SK-N-DZ (cell line): ENCODE measurements at places on chromosomes 4 and X.

DNA sequence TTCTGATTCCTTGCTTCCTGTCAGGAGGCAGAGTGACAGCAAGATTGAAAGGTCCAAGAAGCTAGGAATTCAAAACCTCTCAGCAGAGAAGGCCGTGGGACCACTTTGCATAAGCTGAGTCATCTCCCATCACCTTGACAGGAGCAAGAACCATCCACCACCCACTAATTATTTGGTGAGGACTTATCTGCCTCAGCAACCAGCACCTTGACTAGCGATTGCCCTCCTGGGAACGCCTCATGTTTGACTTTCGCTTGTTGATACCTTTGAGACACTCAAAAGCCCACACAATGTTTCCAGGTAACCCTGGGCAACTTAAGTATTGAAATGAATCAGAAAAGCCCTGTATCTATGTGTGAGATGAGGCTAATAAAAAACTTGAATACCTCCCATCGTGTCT, 233.5 kb upstream of the GYPA start:
- no peak for DNase-seq

DNA sequence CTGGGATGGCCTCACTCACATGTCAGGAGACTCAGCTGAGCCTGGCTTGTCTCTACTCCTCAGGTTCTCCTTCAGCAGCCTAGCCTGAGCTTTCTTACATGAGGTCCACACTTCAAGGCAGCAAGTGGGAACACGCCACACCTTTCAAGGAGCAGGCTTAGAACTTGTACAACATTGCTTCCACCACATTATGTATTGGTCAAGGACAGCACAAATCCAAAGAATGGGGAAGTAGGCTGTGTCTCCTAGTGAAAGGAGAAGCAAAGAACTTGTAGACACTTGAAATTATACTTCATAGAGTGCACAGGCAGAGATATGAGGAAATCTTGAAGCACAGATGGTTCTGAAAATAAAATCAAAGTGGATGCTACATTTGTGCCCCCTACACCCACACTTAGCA, 120.9 kb upstream of the NOCT start:
- no peak for DNase-seq

DNA sequence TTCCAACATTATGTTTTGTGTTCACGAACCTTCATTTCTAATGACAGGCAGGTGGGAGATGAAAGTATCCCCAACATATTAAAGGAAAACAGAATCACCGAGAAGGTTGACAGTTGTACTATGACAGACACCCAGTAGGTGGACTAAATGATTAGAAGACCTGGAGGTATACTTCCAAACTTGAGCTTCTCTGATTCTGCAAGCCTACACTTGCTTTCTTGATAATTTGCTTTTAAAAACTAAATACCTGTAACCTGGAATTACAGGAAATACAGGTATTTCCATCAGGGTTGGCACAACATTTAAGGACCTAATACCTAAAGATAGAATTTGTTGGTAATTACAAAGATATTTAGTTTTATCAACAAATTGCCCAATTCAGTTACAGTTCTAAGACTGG, 43.4 kb downstream of the C4orf51 start:
- no peak for DNase-seq

GRCh38 chr4:158005021-158005420, 167.8 kb downstream of the GASK1B start:
- no peak for DNase-seq

DNA sequence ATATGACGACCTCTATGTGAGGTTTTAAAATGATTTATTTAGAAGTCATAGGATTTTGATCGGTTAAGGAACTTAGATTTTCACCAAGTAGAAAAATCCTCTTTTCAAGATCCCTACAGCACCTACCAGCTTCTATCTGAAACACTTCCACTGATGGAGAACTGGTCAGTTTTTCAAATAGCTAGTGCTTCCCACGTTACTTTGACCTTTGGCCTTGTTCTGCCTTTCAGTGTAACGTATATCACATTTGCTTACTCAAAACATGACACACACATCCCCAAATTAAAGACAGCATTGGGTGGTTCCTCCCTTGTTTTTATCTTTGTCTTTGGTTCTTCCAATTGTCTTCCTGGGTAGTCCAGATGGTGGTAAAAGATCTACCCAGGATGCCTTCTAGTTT, 6.6 kb downstream of the LNX1 start:
- DNase-seq, result no peak

- DNase-seq, result no peak
Measured at GRCh38 chr4:650461-650860, 23.6 kb downstream of the ATP5ME start.

DNA sequence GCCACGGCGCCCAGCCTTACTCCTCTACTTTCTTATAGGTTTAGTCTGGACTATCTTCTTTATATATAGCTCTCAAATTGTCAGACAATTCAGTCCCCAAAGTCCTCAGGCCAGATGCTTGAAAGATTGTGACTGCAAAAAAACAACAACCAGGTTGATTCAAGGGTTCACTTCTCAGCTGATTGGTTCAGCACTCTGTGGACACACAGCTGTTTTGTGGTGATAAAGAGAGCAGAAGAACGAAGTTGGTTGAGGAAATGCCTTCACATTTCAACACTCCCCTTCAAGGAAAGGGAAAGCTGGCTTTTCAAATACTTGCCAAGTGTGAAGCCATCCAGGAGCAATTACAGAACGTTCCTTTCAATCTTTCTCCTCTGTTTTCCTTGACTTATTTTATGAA, 166.8 kb downstream of the SHROOM3 start:
- no peak for DNase-seq

GRCh38 chr4:86895692-86896488, 3.7 kb upstream of the C4orf36 start:
- peak; percentile 74 for DNase-seq

DNA sequence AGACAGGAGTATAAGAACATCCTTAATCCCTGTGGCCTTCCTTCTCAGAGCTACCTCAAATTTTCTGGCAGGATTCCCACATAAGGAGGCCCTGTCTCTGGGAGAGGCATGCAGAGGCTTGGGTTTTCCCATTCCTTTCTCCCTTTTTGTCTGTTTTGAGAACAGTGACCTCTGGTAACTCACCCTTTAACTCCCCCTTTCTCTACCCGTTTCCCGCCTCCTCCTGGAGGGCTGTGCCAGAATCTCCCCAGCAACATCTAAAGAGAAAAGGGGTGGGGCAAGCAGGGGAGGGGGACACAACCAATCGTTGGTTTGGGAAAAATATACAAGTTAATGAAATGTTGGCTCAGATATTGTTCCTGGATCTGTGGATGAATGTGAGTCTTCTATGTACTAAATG, 303.7 kb upstream of the IRS4 start:
- DNase-seq, result no peak

DNA sequence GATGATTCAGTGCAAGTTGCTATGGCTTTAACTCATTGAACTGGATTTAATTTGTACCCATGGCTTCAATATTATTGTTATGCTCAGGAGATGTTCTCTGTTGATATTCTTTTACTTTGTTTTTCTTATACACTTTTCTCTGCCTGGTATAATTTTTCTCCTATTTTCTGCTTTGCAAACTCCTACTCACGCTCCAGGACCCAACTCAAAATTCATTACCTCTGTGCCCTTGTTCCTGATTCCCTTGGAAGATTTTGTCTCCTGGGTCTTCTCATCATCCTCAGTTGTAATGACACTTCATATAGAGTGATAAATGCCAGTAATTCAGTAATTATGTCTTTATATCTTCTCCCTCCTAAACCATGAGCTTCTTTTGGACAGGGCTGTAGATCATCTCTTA, 259.9 kb upstream of the JADE1 start:
- DNase-seq, result no peak

GRCh38 chrX:107272431-107272921, 66.1 kb downstream of the DNAAF6 start:
- no peak for DNase-seq

- DNase-seq, result no peak
Measured at GRCh38 chrX:66684196-66684595, 45.3 kb upstream of the EDA2R start.

- no peak for DNase-seq
Measured at GRCh38 chr4:147430111-147430510, 50.8 kb upstream of the EDNRA start.
